ENCODE measurements at places on chromosomes 6 and 20. TPM values are rescaled to one million over a fixed set of nuclear protein-coding genes. Genes with fewer than 3 reads are reported as not detected.

GRCh38 chr20:49510562-49511122 lies 28.2 kb upstream of the KCNB1 start:
- peaks cover 29% of the 10 kb centered on the region for H3K27me3 ChIP-seq
- no peak overlapping the region for H3K4me3 ChIP-seq
- no peaks in the 10 kb centered on the region for H3K36me3 ChIP-seq
- peaks cover 4% of the 10 kb centered on the region for H3K4me1 ChIP-seq
- H3K27ac ChIP-seq = no peak overlapping the region
- no peak for DNase-seq

GRCh38 chr6:157814883-157815282 lies 8.2 kb upstream of the SNX9 start:
- no peak overlapping the region for H3K4me3 ChIP-seq
- peaks cover 25% of the 10 kb centered on the region for H3K4me1 ChIP-seq
- DNase-seq = peak; percentile 30
- H3K27ac ChIP-seq = peak overlapping the region; percentile 11
- H3K27me3 ChIP-seq = no peaks in the 10 kb centered on the region
- H3K36me3 ChIP-seq = no peaks in the 10 kb centered on the region

GRCh38 chr6:79353226-79353625 lies 118.7 kb upstream of the HMGN3 start:
- H3K4me3 ChIP-seq = no peak overlapping the region
- no peaks in the 10 kb centered on the region for H3K36me3 ChIP-seq
- H3K27ac ChIP-seq = no peak overlapping the region
- no peaks in the 10 kb centered on the region for H3K4me1 ChIP-seq
- no peak for DNase-seq

ABHD16B gene
- total RNA-seq = not detected

- no peaks in the 10 kb centered on the region for H3K4me1 ChIP-seq
- no peaks in the 10 kb centered on the region for H3K36me3 ChIP-seq
- no peak overlapping the region for H3K4me3 ChIP-seq
- no peaks in the 10 kb centered on the region for H3K27me3 ChIP-seq
- no peak for DNase-seq
- no peak overlapping the region for H3K27ac ChIP-seq
Observed at GRCh38 chr6:121647905-121648304, 212.5 kb downstream of the GJA1 start.

GRCh38 chr6:84623956-84624680 lies 140.3 kb downstream of the TBX18 start:
- no peak overlapping the region for H3K27ac ChIP-seq
- H3K4me1 ChIP-seq = no peaks in the 10 kb centered on the region
- no peaks in the 10 kb centered on the region for H3K27me3 ChIP-seq
- DNase-seq = no peak

DNA sequence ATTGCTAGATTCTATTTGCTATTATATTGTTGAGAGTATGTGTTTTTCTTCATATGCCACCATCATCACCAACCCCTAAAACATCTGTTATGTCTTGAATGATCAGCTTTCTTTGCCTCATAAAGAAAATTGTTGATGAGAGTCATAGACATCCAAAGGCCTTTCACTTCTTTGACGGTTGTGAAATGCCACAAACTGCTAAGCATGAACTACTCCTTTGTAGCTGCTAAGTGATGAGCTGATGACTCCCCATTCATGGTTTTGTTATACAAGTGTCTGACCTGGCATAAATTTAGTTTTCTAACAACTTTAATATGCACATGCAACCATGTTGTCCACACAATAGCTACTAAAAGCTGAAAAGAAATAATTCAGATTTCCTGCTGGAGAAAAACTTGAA lies 684 bp upstream of the MED23 start:
- no peak overlapping the region for H3K27ac ChIP-seq
- DNase-seq = no peak

- no peaks in the 10 kb centered on the region for H3K27me3 ChIP-seq
- no peaks in the 10 kb centered on the region for H3K36me3 ChIP-seq
- no peak overlapping the region for H3K27ac ChIP-seq
Observed at GRCh38 chr6:14371530-14371929, 254.0 kb downstream of the CD83 start.

DNA sequence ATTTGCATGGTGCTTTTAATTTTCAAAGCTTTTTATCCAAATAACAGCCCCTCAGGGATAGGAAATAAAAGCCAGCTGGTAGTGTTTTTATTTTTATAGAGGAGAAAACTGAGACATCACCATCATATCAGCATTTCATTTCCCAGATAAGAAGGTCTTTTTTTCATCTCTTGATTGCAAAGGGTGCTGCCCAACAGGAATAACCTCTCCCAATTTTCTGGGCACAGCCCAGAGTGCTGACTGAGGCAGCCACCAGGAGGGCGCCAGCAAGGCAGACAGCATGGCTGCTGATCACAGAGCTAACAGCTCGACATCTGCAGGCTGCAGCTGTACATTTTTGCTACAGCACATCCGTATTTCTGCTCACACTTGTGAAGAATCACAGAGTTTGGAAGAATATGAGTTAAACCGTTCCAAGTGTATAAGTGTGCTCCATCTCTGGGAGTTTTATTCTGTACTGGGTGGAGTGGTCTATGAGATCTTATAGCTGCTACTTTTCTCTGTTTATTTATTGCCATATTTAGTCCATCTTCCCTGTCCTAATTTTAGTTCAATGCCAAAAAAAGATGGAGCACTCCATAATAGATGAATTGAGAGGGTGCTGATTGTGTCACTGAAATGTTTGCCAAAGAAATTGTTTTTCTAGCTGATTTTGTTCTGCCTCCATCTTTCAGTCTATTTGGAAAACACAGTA lies 85.5 kb upstream of the C20orf144 start:
- no peak for DNase-seq
- H3K27ac ChIP-seq = no peak overlapping the region
- H3K4me3 ChIP-seq = no peak overlapping the region
- no peaks in the 10 kb centered on the region for H3K4me1 ChIP-seq

- H3K27me3 ChIP-seq = peaks cover 20% of the 10 kb centered on the region
- H3K4me1 ChIP-seq = no peaks in the 10 kb centered on the region
- DNase-seq = no peak
- H3K4me3 ChIP-seq = no peak overlapping the region
Observed at GRCh38 chr6:127212376-127212775, 54.3 kb upstream of the RNF146 start.

DNA sequence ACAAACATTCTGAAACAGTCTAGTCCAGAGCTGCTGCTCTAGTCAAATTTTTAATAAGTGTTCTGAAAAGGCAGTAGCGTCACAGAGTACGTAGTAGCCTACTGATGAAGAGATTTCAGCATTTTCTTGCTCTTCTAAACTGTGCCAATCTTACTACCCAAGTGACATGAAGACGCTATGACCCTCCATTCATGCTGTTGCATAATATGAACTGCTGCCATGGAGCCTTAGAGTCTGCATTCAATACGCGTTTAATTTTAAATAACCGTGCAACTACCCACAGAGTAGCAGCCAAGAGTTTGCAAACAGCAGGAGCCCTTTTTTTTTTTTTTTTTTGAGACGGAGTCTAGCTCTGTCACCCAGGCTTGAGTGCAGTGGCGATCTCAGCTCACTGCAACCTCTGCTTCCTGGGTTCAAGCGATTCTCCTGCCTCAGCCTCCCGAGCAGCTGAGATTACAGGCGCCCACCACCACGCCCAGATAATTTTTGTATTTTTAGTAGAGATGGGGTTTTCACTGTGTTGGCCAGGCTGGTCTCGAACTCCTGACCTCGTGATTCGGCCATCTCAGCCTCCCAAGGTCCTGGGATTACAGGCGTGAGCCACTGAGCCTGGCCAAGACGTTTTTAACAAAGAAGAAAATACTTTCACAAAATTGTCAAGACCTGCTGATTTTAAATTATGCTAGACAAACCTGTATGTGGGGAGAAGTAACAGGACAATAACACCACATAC lies 44.3 kb downstream of the EZR start:
- DNase-seq = no peak
- H3K27ac ChIP-seq = no peak overlapping the region
- H3K4me1 ChIP-seq = peaks cover 47% of the 10 kb centered on the region
- no peaks in the 10 kb centered on the region for H3K27me3 ChIP-seq
- peaks cover 98% of the 10 kb centered on the region for H3K36me3 ChIP-seq
- no peak overlapping the region for H3K4me3 ChIP-seq

GRCh38 chr6:14818422-14818884 lies 427.4 kb upstream of the JARID2 start:
- H3K4me3 ChIP-seq = no peak overlapping the region
- no peaks in the 10 kb centered on the region for H3K27me3 ChIP-seq
- no peaks in the 10 kb centered on the region for H3K4me1 ChIP-seq

DNA sequence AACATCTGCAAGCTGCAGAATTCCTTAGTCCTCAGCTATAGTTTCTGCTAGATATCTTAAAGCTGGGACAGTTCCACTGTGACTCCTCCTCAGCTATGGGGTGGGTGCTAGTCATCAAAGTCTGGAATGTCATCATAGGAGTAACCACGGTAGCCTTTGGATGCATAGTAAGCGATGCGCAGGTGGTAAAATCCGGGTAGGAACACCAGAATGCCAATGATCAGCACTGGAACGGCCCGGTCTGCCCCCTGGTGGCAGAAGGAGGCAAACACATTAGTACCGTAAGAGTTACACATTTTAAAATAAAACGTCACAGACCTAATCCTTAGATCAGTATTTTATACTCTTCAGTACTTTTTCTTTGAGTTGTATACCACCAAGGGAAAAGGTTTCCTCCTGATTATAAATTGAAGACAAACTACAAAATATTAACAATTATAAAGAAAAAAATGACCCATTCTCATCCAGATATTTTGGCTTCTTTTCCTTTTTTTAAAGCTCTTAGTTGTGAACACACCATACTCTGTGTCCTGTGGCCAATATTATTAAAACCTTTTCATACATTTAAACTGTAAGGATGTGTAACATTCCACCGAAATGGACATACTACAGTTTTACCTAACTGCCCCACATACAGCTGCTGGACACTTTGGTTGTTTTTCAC lies 18.9 kb downstream of the PCNA start:
- peak; percentile 86 for DNase-seq
- H3K27me3 ChIP-seq = no peaks in the 10 kb centered on the region
- H3K4me1 ChIP-seq = no peaks in the 10 kb centered on the region
- peaks cover 77% of the 10 kb centered on the region for H3K36me3 ChIP-seq
- no peak overlapping the region for H3K4me3 ChIP-seq

DNA sequence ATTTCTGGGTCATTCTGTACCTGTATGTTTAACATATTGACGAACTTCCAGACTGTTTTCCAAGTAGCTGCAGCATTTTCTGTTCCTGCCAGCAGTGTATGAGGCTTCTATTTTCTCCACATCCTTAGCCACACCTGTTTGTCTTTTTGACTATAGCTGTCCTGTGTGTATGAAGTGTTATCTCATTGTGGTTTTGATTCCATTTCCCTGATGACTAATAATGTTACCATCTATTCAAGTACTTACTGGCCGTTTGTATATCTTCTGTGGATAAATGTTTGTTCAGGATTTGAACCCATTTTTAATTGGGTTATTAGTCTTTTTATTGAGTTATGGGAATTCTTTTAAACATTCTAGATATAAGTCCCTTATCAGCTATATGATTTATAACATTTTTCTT lies 95.2 kb downstream of the JAG1 start:
- H3K27me3 ChIP-seq = no peaks in the 10 kb centered on the region
- DNase-seq = no peak
- no peak overlapping the region for H3K27ac ChIP-seq
- no peak overlapping the region for H3K4me3 ChIP-seq

DNA sequence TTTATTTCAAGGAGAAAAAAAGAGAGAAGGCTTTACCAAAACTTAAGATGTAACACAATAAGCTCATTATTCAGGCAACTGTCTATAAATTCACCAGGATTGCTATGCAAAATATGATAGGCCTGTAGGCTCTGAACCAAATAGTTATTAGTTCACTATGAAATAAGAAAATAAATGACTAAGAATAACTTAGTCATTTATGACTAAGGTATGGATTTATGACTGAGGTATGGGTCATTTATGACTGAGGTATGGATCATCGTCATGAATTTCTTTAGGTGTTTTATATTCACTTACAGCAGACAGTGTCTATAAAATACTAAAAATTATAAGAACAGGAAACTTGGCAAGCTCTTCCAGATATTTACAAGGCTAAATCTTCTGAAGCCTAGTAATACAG lies 52.1 kb upstream of the SNX9 start:
- no peak overlapping the region for H3K27ac ChIP-seq
- H3K4me1 ChIP-seq = peaks cover 25% of the 10 kb centered on the region
- no peaks in the 10 kb centered on the region for H3K36me3 ChIP-seq
- no peak for DNase-seq

E2F1 gene
- 1.2 TPM for total RNA-seq

IRAK1BP1 gene
- 0.98 TPM for total RNA-seq

DHX35 gene
- total RNA-seq = 7.3 TPM

- H3K36me3 ChIP-seq = peaks cover 4% of the 10 kb centered on the region
- H3K4me1 ChIP-seq = peaks cover 7% of the 10 kb centered on the region
- no peaks in the 10 kb centered on the region for H3K27me3 ChIP-seq
Observed at GRCh38 chr6:20182926-20183521, 29.2 kb downstream of the MBOAT1 start.

DNA sequence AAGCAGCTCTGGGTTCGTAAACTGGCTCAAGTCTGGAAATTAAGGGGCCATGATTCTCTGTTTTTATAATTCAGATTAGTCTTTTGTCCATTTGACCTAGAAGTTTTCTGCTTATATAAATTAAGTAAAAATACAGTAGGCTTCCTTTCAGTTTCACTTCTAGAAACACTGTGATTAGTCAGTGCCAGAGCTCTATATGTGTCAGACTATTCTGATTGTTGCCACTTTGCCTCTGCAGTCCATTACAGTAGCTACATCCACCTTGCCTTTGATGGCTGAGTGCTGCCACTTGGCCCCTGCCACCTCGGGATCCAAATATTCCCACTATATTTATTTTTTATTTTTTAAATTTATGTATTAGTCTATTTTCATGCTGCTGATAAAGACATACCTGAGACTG lies 7.9 kb downstream of the ZC2HC1B start:
- no peak for DNase-seq
- H3K36me3 ChIP-seq = no peaks in the 10 kb centered on the region

GRCh38 chr20:5557123-5557522 lies 193.1 kb upstream of the SHLD1 start:
- DNase-seq = peak; percentile 16
- H3K4me1 ChIP-seq = no peaks in the 10 kb centered on the region
- H3K27ac ChIP-seq = no peak overlapping the region
- H3K4me3 ChIP-seq = no peak overlapping the region
- no peaks in the 10 kb centered on the region for H3K27me3 ChIP-seq
- peaks cover 94% of the 10 kb centered on the region for H3K36me3 ChIP-seq

- no peak overlapping the region for H3K4me3 ChIP-seq
- H3K27ac ChIP-seq = no peak overlapping the region
- H3K27me3 ChIP-seq = peaks cover 16% of the 10 kb centered on the region
- DNase-seq = no peak
- H3K4me1 ChIP-seq = no peaks in the 10 kb centered on the region
Observed at GRCh38 chr6:38813041-38813823, 98.1 kb downstream of the DNAH8 start.

CCN6 gene
- total RNA-seq = not detected

GRCh38 chr6:1916334-1917070 lies 306.8 kb downstream of the FOXC1 start:
- H3K27me3 ChIP-seq = no peaks in the 10 kb centered on the region
- H3K36me3 ChIP-seq = no peaks in the 10 kb centered on the region
- H3K4me1 ChIP-seq = no peaks in the 10 kb centered on the region
- no peak overlapping the region for H3K27ac ChIP-seq
